ENCODE measurements at places on chromosomes 6 and 20. TPM values are rescaled to one million over a fixed set of nuclear protein-coding genes. Genes with fewer than 3 reads are reported as not detected.

The STMN3 gene
- 50.2 TPM for total RNA-seq

- DNase-seq = no peak
Measured at GRCh38 chr6:66499851-66500250, 792.8 kb upstream of the EYS start.

DNA sequence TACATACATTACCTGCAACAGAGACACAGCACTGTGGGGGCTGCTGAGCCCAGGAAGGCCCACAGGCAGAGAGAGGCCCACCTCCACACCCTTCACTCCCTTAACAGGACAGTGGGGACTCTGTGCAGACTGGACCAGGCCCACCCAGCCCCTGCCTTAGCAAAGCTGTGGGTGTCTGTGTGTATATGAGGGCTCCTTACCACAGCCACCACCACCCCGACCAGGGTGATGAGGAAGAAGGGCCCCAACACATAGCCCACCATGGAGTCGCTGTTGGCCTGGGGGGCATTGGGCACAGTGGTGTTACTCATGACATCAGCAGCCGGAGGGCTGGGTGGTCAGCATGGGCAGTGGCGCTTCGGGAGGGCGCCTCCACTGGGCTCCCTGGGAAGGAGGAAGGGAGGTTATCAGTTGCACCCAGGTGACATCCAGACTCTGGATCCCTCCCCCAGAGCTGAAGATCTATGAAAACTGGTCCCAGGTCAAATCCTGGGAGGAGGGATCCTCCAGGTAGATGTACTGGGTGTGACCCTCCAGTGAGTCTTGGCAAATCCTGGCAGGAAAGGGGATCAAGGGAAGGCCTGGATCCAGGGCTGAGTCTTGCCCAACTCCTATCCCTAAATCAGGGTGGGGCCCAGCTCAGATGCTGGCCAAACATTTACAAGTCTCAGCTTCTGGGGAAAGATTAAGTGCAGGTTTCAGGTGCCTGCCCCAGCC, 1.2 kb downstream of the SMIM29 start:
- peak; percentile 75 for DNase-seq

DNA sequence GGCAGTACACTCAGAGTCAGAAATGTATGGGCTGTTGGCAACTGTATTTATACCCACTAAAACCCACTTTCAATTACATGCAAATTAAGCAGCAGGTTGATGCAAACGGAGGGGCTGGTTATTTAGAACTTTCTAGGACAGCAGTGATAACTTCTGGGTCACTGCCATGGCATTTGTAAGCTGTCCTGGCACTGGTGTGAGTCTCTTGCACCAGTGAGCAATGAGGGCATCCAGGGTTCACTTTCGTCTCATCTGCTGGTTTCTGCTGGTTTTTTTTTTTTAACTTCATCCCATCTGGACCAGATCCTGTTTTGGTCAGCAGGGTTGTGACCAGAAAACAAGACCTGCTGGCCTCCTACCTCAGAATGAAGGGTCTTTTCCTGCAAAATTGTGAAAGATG, 49.2 kb downstream of the CDH26 start:
- DNase-seq = no peak

DNA sequence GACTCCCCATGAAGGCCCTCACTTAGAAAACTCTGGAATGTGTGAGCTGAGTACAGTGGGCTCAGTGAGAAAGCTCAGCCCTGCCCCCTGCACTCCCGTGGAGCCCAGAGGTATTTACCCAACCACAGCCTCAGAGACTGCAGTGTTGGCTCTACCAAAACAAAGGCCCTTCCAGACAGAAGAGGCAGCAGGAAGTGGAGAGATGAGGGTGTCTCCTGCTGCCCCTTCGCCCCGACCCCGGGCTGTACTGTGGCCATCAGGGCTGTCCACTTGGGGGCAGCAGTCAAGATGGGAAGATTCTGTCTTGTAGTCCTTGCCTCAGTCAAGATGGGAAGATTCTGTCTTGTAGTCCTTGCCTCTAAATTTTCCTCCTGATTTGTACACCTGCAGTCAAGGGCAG, 341.3 kb downstream of the TAF4 start:
- peak; percentile 24 for DNase-seq

The CD24 gene
- total RNA-seq = 27.1 TPM

The SLC12A5 gene
- 5.3 TPM for total RNA-seq
